ENCODE measurements at places on chromosomes 12 and 14.

- DNase-seq: no peak
These were observed 109.4 kb downstream of the AKAP6 start for GRCh38 chr14:32438517-32438916.

DNA sequence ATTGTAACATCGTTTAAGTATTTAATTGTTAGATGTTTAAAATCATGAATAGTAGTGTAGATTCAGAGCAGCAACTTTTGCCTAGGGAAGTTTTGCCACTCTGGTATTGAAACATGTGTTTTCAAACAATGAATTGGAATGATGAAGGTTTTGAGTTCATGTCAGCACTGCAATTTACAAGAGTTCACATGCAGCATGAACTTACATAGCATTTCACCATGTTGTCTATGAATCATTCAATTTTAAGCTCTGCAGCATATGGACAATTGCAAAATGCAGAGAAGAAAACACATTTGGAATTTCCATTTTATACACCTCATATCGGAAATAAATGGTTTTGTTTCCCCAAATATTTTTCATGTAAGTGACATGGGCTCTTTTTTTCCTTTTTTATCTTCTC is 170.7 kb upstream of the CDKN3 start:
- no peak for DNase-seq

GRCh38 chr12:5561057-5561456 is 129.1 kb downstream of the NTF3 start:
- DNase-seq: no peak

DNA sequence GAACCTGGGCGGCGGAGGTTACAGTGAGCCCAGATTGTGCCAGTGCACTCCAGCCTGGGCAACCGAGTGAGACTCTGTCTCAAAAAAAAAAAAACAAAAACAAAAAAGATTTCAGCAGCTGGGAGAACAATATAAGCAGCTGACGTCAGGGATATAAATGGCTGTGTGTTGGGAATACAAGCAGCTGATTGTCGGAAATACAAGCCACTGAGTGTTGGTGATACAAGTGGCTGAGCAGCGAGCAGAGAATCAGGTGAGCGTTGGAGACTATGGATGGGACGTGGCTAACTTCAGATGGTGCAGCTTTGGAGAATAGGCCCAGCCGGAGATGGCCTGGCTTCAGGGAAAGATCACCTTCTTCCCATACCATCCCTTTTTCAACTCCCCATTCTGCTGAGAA is 32.0 kb downstream of the PSEN1 start:
- DNase-seq: no peak

- DNase-seq: peak; percentile 10
These were observed 192.4 kb upstream of the SLC16A7 start for GRCh38 chr12:59403259-59403932.

- no peak for DNase-seq
These were observed 178.5 kb downstream of the SSPN start for GRCh38 chr12:26373606-26374495.

DNA sequence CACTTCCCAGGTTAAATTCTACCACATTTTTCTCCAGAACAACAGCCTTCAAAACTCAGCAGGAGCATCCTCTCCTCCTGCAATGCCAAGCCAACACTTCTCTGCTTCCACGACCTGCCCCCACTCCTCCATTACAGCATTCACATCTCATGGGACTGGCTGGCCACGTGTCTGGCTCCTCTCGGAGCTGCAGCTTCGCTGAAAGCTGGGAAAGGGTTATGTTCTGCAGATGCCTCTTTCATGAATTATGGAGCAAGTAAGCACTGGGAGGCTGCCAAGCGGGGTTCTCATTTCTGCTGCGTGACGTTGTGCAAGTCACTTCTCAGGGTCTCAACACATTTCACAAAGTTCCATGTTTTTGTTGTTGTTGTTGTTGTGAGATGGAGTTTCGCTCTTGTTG is 142.2 kb upstream of the RFLNA start:
- no peak for DNase-seq

- DNase-seq: no peak
These were observed 76.0 kb downstream of the SYNE3 start for GRCh38 chr14:95440496-95440895.

GRCh38 chr14:33755358-33755757 is 195.5 kb downstream of the EGLN3 start:
- DNase-seq: no peak

DNA sequence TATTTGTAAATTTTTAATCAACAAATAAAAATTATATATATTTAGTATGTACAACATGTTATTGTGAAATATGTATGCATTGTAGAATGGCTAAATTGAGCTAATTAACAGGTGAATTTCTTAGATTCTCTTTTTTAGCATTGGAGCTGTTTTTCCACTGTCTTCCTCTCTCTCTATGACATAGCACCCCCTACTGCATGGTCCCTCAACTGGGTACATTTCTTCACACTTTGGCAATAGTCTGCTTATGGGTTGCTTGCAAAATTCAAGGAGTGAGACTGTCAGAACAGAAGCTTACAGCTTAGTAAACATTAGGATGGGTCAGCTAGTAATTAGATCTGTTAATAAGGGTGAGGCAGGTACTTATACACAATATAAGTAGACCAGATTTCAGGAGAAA is 658.5 kb upstream of the MGAT4C start:
- DNase-seq: no peak

DNA sequence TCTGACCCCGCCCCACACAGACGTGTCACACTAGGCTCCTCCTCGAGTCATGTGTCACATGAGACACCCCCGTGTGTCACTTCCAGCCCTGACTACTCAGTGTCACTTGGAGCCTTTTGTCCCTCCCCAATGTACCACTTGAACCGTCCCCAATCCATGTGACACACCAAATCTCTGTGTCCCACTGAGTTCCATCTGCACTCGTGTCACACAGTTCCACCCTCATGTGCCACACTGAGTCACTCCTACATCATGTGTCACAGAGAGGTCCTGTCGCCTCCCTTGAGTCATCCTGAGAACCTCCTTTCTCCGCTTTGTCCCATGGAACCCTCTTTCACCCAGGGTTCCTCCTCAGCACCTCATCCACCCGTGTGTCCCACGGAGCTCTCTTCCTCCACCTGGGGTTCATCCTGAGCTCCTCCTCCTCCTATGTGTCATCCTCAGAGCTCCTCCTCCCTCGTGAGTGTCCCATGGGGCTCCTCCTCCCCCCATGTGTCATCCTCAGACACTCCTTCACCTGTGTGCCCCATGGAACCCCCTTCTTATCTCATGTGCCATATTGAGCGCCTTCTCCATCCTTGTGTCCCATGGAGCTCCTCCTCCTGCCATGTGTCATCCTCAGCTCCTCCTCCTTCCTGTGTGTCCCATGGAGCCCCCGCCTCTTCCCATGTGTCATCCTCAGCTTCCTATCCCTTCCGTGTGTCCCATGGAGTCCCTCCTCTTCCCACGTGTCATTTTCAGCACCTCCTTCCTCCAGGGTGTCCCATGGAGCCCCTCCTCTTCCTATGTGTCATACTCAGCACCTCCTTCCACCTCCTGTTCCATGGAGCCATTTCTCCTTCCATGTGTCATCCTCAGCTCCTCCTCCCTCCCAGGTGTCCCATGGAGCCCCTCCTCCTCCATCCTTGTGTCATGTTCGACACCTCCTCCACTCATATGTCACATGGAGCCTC is 32.0 kb downstream of the RTL1 start:
- no peak for DNase-seq

DNA sequence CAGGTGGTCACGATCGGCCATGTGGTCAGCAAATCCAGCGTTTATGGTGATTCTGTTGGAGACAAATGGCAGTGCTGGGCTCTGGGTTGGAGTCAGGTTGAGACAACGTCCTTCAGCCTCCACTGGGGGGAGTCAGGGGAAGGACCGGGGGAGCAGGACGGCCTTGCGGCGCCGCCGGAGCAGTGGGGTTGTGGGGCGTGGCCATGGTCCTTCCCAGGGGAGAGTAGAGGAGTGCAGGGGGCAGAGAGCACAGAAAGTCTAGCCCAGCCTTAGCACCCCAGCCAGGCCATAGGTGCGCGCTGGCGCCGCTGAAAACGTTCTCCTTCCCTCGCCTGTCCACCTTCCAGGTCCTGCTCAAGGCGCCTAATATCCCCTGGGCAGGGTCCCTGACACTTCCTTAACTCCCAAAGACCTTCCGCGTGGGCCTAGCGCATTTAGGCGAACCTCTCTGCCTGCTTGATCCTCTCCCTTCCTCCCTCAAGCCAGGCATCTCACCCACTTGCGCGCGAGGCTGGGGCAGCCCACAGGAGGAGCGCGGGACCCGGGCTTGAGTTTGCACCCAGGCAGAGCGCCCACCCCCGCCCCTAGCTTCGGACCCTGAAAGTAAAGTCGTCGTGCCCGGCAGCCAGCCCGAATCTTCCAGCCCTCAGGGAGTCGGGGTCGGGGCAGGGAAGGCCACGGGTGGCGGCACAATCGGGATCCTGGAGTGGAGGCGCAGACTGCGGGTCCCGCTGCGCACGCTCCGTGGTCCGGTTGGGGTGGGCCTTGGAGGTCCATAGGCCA is 3.1 kb upstream of the KIF26A start:
- DNase-seq: no peak

- DNase-seq: no peak
These were observed 58.1 kb downstream of the TRHDE start for GRCh38 chr12:72330301-72330700.

DNA sequence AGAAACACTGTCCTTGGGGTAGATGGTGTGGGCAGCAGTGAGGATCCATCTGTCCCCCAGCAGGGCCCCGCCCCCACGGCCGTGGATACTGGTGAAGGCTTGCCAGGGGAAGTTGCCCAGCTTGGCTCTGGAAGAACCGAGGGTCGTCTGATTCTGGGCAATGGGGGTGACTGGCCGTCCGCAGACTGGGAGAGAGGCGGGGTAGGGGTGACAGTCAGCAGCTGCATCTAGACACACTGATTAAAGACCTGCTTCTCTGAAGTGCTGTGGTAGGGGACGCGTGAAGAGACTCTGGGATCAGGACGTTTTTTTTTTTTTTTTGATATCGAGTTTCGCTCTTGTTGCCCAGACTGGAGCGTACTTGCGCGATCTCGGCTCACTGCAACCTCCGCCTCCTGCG is 4.7 kb upstream of the C1R start:
- no peak for DNase-seq

- no peak for DNase-seq
These were observed 88.3 kb downstream of the IRF2BPL start for GRCh38 chr14:76940021-76940760.

- DNase-seq: no peak
These were observed 229.7 kb downstream of the TTC6 start for GRCh38 chr14:37824939-37825712.

DNA sequence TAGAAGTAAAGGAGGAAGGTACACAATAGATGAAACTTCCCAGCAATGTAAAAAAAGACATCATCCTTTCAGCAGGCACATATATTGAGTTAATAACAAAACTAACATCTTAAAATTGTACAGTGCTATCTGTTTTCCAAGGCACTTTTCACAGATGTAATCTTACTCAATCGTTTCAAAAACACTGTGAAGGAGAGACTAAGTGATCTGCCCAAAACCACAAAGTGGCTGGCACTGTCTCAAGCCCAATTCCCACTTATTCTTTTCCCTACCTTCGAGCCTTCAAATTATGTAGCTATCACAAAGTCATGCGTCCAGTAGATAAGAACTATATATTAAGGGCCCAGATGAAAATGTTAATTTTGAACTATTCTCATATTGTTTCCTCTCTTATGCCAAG is 193.6 kb upstream of the RASSF8 start:
- DNase-seq: no peak

- DNase-seq: no peak
These were observed 51.3 kb downstream of the FAM222A start for GRCh38 chr12:109764776-109765445.

GRCh38 chr12:42589465-42590329 is at the start of gene PRICKLE1:
TSS of gene PRICKLE1 (minus strand) at chr12:42589746. CDS start at chr12:42472516, 117,230 bp downstream.
- DNase-seq: no peak

DNA sequence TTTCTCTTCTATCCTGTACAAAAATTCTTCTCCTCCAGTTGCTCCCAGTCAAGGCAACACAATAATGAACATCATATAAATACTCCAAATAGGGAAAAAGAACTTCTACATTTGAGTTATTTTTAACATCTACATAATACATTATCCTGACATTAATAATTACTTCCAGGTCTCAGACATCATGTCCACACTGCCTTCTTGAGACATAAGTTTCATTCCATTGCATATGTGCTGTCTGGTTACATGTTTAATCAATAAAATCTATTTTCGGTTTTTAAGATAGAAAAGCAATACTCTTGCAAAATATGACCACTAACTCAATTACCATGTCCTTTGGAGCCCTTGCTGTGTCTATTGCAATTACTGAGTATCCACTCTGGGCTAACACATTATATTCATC is 881.9 kb downstream of the GALC start:
- no peak for DNase-seq

DNA sequence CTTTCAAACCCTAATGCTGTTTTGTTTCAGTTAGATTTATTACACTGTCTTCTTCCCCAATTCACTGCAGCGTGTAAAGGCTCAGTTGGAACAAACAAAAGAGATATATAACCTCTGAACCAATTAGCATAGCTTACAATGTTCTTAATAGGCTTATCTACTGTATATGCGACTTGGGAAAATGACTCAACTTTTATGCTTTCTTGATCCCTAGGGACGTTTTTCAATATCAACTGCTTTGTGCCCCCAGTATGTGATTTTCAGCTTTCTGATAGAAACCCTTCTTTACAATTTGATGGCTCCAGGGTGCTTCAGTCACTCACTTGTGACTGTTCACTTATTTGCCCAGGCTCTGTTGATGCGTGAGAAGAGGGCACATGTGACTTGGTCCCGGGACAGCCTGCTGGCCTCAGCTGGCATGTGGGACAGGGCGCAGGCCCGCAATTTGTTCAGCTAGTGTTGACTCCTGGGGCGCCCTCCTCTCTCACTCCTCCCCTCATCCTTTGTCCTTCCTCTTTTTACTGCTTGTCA is 107.1 kb downstream of the TMTC2 start:
- DNase-seq: no peak

GRCh38 chr12:86663716-86664115 is 407.5 kb upstream of the MGAT4C start:
- no peak for DNase-seq

- no peak for DNase-seq
These were observed 1.0 kb upstream of the NAP1L1 start for GRCh38 chr12:76085520-76085868.

GRCh38 chr12:104060791-104061190 is 3.5 kb upstream of the HCFC2 start:
- DNase-seq: no peak

GRCh38 chr12:91225316-91225715 is 42.7 kb upstream of the DCN start:
- no peak for DNase-seq

GRCh38 chr14:24361326-24361725 is 6.7 kb upstream of the NFATC4 start:
- DNase-seq: no peak

GRCh38 chr12:130696379-130697100 is 19.6 kb downstream of the RIMBP2 start:
- DNase-seq: no peak

- DNase-seq: no peak
These were observed 62.1 kb upstream of the SLC38A4 start for GRCh38 chr12:46887870-46888269.

GRCh38 chr12:100267603-100268281 is 765 bp downstream of the SCYL2 start:
- no peak for DNase-seq

Data from NCI-H187 treated with DMSO at 0.1 percent for 48 hours (cell line).